NCI-H774 (cell line): ENCODE measurements at places on chromosomes 2 and 18.

DNA sequence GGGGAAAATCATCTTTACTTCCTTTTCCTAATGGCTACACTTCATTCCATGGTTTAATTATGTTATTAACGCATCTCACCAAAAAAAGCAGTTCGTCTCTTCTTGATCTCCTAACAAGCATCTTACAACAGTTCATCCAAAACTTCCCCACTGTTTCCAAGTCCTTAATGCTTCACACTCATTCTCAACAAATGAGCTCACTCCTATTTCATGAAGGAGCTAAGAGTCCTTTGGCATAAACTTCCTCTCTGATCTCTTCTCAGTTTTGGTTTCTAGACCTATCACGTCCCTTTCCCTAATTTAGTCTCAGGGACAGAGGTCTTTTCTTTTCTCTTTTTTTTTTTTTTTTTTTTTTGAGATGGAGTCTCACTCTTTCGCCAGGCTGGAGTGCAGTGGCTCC is 205.9 kb upstream of the SLC39A10 start:
- DNase-seq: no peak

GRCh38 chr2:236728916-236729670 is 159.5 kb downstream of the ACKR3 start:
- DNase-seq: no peak

- DNase-seq: no peak
These were observed 219.9 kb downstream of the EXOC6B start for GRCh38 chr2:72605836-72606442.

DNA sequence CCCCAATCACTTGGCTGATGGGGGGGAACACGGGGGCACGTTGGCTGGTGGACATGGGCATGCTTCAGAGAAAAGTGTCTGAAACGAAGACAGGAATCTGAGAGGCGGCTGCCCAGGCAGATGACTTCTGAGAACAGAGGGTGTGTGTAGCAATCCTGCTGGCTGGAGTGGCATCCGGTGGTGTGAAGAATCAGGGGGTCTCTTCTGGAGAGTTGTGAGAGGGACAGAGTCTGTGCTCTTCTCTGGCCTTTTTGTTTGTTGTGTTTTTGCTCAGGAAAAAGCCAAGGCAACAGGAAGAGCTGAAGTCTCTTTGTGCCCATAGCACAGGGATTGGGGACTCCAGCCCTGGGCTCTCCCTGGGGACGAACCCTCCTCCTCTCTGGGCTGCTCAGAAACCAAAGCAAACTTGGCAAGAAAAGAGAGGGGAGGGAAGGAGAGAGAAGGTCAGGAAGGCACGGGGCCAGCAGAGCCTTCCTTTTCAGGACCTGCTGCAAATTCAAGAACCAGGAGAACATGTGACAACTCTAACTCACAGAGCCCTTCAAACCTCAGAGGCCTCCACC is 97.0 kb upstream of the SMAD2 start:
- DNase-seq: no peak

DNA sequence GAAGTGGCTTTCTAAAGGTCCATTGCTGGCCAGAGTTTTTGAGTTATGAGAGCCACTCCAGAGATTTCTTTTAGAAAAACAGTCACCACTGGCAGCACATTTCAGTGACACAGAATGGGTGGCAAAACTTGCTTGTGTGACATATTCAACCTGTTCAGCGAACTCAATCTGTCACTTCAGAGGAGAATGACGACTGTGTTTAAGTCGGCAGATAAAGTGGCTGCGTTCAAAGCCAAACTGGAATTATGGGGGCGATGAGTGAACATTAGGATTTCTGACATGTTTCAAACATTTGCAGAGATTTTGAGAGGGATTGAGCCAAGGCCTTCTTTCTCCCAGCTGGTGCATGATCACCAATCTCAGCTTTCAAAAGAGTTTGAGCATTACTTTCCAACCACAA is 139.6 kb upstream of the B3GNT2 start:
- no peak for DNase-seq

DNA sequence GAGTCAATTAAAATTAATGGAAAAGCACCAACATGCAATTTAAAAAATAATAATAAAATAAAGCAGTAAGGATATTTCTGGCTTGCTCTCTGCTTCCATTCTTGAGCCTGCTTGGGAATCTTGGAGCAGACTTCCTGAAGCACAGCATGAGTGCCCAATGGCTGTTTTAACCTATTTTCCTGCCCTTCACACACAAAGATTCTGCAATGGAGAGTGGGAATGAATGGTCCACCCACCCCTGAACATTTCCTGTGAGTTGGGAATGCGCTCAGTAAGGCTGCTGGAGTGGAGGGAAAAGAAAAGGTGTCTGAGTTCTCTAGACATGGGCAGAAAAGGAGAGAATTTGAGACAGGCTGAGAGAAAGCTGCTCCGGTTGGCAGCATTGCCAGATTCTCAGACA is 140.6 kb downstream of the BCL2 start:
- DNase-seq: no peak

GRCh38 chr2:44348400-44348799 is 12.9 kb downstream of the PREPL start:
- DNase-seq: no peak

GRCh38 chr2:26838121-26838906 is 9.6 kb upstream of the DPYSL5 start:
- DNase-seq: no peak

- DNase-seq: no peak
These were observed 41.2 kb downstream of the SAP130 start for GRCh38 chr2:127986548-127987079.

DNA sequence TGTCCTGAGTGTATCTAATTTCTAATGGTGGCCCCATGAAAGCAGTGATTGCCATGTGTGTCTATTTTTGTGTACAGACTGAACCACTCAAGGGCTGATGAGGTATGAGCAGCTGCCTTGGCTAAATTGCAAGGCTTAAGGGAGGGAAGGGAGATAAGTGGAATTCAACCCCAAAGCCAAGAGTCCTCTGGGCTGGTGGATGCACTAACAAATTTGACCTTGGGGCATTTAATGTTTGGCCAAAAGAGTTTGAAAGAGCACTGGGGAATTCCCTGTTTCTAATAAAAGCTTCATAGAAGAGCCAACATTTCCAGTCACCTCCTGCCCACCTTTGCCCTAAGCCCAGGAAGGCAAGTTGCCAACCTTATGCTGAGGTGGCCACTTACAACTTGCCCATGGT is 172.1 kb downstream of the SETBP1 start:
- DNase-seq: peak; percentile 49

DNA sequence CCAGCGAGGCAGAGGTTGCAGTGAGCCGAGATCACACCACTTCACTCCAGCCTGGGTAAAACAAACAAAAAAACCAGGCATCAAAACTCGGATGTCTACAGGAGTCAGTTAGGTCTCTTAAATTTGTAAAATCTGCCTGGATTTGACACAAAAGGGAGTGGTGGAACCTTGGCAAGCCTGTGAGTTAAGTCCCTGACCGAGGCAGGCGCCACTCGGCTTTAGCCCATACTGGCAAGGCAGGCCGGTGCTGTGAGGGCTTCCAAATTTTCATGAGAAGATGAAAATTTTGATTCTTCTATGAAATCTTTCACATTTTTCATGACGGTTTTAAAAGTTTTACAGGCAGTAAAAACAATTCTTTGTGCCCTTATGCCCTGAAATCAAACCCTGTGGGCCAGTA is 165.8 kb downstream of the FMNL2 start:
- DNase-seq: no peak

DNA sequence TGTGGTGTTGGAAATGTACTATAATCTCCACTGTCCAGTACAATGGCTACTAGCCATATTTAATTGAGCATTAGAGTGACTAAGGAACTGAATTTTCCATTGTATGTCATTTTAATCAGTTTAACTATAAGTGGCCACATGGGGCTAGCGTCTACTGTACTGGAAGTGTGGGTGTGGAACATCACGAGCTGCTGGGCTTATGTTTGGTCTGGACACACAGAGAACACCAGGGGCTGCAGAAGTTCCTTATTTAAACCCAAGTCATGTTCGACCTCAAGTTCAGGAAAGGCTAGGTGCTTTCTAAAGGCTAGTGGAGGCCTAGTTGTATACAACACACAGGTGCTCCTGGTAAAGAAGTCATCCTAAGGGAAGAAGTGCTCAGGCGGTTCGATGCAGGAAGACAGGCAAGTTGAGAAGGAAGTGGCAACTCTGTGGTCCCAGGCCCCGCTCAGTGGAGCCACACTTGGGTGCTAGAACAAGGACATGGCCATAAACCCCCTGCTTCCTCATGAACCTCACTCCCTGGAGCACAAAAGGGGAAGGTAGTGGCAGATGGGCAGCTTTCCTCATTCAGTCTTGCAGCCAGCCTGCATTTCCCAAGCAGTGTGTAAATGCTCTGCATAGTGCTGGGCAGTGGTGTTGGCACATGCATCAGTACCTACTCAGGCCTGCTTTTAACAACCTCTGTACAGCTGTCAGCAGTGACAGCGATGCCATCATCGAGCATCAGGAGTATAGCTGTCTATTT is 13.3 kb downstream of the LGALSL start:
- no peak for DNase-seq

- no peak for DNase-seq
These were observed 88.2 kb upstream of the VWC2L start for GRCh38 chr2:214322662-214323061.

GRCh38 chr18:58231930-58232329 is 187.9 kb downstream of the NEDD4L start:
- no peak for DNase-seq

- DNase-seq: no peak
These were observed 56.8 kb upstream of the SPAG16 start for GRCh38 chr2:213227458-213227857.

DNA sequence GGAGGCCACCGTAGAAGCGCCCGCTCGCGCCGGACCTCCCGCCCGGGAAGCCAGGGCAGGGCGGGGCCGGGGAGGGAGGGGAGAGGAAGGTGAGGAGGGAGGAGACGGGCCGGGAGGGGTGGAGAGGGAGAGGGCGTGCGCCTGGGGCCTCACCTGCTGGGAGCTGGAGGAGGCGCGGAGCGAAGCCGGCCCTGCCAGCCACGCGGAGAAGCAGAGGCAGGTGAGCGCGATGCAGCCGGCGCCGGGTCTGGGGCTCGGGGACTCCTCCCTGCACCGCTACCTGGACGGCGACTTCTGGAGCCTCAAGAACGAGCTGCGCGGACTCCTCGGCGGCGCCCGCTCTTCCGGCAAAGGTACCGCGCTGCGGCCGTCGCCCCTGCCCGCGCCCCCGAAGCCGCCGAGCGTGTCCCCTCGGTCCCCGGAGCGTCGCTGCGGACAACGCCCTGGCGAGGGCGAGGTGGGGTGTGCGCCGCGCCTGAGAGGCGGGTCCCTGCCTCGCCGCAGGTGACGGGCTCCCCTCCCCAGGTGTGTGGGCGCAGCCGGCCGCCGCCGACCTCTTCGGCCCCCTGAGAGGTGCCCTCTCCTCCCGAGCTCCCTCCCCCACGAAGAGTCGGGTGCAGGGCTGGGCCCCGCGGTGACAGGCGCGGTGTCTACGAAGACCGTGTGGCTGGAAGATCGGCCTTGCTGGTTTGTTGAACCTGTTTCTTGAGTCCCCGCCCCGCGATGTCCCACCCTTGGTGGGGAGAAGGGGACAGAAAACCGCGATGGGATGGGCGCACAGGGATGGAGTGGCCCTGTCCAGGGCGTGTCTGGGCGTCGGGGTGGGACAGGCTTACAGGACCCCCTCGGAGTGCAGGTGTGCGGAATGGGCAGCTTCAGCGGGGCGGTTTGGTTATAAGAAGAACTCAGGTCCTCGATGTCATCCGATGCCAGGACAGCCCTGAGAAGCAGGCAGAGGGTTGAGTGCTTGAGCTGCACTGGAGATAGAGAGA is at the start of gene ACOXL:
ACOXL (plus strand) TSS at position 152 of the 992 bp plus-strand sequence. CDS start 35,817 bp downstream, outside the sequence.
- peak; percentile 35 for DNase-seq

DNA sequence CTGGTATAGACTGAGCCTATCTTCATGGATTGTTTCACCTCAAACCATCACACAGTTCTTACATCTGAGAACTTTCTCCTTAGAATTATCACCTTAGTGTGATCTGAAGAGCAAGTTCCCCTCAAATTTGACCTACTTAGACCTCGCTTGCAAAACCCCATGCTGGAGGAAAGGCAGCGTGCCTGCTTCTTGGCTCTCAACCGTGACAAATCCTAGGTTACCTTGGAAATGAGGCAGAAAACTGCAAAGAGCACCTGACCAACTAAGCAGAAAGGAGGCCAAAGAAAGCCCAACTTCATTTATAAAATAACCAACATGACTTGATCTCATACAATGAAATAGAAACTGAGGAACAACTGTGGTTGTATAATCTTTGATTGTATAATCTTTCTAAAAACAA is 146.4 kb downstream of the RAB3GAP1 start:
- DNase-seq: no peak

- DNase-seq: no peak
These were observed 885.0 kb downstream of the SLC4A3 start for GRCh38 chr2:220512419-220512818.

DNA sequence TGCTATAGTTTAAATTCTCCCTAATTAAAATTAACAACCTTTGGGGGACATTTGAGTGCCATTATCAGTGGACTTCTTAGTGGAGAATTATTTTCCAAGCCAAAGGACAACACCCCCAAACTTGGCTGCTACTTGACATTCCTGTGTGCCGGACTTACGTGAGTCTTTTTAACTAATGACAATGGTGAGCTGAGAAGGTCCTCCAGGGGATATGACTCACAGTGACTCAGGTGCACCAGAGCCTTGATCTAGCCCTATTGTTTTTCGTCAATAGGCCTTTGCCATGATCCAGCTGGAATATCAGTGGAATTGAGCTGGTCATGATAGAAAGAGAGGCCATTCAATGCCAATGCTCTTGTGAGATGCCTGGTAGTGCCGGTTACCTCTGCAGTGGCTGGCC is 118.1 kb upstream of the CXCR4 start:
- DNase-seq: no peak

DNA sequence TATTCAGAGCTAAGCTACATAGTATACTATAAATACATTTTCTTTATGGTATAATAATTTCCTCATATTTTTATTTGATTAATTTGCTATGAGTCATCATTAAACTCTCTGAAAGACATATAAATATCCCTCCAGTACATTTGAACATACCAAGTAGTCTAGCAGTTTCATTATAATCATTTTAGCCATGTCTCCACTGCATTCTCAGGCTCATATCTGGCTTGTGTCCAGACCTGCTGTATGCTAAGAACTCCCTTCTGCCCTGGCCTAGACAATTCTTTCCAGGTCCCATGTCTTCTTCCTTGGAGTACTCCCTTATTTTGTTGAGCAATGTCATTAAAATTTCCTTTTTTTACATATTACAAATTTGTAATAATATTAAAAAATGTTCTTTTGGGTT is 16.6 kb upstream of the DYNC1I2 start:
- no peak for DNase-seq

- peak; percentile 80 for DNase-seq
These were observed at the start of gene SIX3 for GRCh38 chr2:44941551-44942234. TSS of gene SIX3 (plus strand) at chr2:44941702. CDS start at chr2:44942105, 403 bp downstream.
